ENCODE measurements at places on chromosomes 16 and 17. TPM values are rescaled to one million over a fixed set of nuclear protein-coding genes. Genes with fewer than 3 reads are reported as not detected.
A peak's percentile ranks its signal among the peaks of the same experiment; 100 is the strongest.

Gene PRAC1
- not detected for total RNA-seq

Gene MT1B
- not detected for total RNA-seq

Gene QPRT
- total RNA-seq: 51.9 TPM

Gene C17orf107
- 0.20 TPM for total RNA-seq

Gene CTF1
- total RNA-seq: 1.3 TPM

Gene GNAO1
- total RNA-seq: 2.3 TPM

Gene TBC1D3C
- total RNA-seq: 0.66 TPM

Gene PDIA2
- 0.18 TPM for total RNA-seq

Gene HIRIP3
- 10.9 TPM for total RNA-seq

Gene ALOX15B
- not detected for total RNA-seq

Gene TP53TG3F
- not detected for total RNA-seq

Gene RAB26
- total RNA-seq: 1.0 TPM

Gene FGF11
- total RNA-seq: 4.0 TPM

Gene RASD1
- total RNA-seq: not detected

GRCh38 chr17:49457564-49458535 is 37.2 kb upstream of the NGFR start:
- DNase-seq: no peak
- no peak overlapping the region for H3K27ac ChIP-seq
- no peak overlapping the region for H3K4me3 ChIP-seq
- H3K36me3 ChIP-seq: no peaks in the 10 kb centered on the region

- peaks cover 5% of the 10 kb centered on the region for H3K36me3 ChIP-seq
- no peak overlapping the region for H3K4me3 ChIP-seq
- no peak overlapping the region for H3K27ac ChIP-seq
- peaks cover 15% of the 10 kb centered on the region for H3K4me1 ChIP-seq
- no peak for DNase-seq
Measured at GRCh38 chr17:29734640-29735039, 111.9 kb upstream of the CORO6 start.

- no peaks in the 10 kb centered on the region for H3K36me3 ChIP-seq
- no peak overlapping the region for H3K4me3 ChIP-seq
- H3K27me3 ChIP-seq: peaks cover 56% of the 10 kb centered on the region
- no peak overlapping the region for H3K27ac ChIP-seq
- no peak for DNase-seq
Measured at GRCh38 chr16:57637424-57637823, 9.0 kb downstream of the ADGRG1 start.

- H3K4me3 ChIP-seq: no peak overlapping the region
- no peaks in the 10 kb centered on the region for H3K27me3 ChIP-seq
- peaks cover 34% of the 10 kb centered on the region for H3K4me1 ChIP-seq
- H3K27ac ChIP-seq: no peak overlapping the region
Measured at GRCh38 chr16:89175280-89176146, 4.0 kb downstream of the CDH15 start.

GRCh38 chr16:69927056-69927757 is 23.9 kb upstream of the CLEC18A start:
- H3K36me3 ChIP-seq: no peaks in the 10 kb centered on the region
- no peak overlapping the region for H3K27ac ChIP-seq
- H3K4me1 ChIP-seq: no peaks in the 10 kb centered on the region
- no peaks in the 10 kb centered on the region for H3K27me3 ChIP-seq

GRCh38 chr16:48143812-48144368 is 11.9 kb downstream of the ABCC12 start:
- H3K27ac ChIP-seq: no peak overlapping the region
- no peaks in the 10 kb centered on the region for H3K36me3 ChIP-seq
- no peak overlapping the region for H3K4me3 ChIP-seq
- no peaks in the 10 kb centered on the region for H3K27me3 ChIP-seq

DNA sequence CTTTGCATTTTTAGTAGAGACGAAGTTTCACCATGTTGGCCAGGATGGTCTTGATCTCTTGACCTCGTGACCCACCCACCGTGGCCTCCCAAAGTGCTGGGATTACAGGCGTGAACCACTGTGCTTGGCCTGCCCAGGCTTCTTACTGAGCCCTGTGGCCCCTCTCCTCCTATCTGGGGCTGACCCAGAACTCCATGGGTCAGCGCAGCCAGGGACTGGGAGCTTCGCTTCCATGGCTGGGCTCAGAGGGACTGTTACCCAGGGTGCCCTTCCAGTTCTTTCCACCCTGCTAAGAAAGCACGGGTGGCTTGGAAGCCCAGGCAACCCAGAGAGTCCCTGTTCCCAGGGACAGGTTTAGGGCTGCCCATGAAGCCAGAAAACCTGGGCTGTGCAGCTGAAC is 28.2 kb downstream of the SHISA6 start:
- H3K27ac ChIP-seq: no peak overlapping the region
- no peaks in the 10 kb centered on the region for H3K36me3 ChIP-seq
- H3K4me1 ChIP-seq: no peaks in the 10 kb centered on the region
- no peak for DNase-seq
- H3K4me3 ChIP-seq: no peak overlapping the region

GRCh38 chr16:85902366-85903155 is 3.6 kb downstream of the IRF8 start:
- H3K27ac ChIP-seq: no peak overlapping the region
- no peaks in the 10 kb centered on the region for H3K36me3 ChIP-seq
- no peak for DNase-seq
- no peaks in the 10 kb centered on the region for H3K27me3 ChIP-seq

GRCh38 chr17:1012823-1013728 is 16.1 kb downstream of the TIMM22 start:
- no peak overlapping the region for H3K4me3 ChIP-seq
- no peaks in the 10 kb centered on the region for H3K36me3 ChIP-seq
- H3K27me3 ChIP-seq: no peaks in the 10 kb centered on the region
- DNase-seq: no peak
- H3K4me1 ChIP-seq: peaks cover 8% of the 10 kb centered on the region

- no peak overlapping the region for H3K27ac ChIP-seq
- H3K4me1 ChIP-seq: peaks cover 23% of the 10 kb centered on the region
- DNase-seq: peak; percentile 43
- no peaks in the 10 kb centered on the region for H3K36me3 ChIP-seq
- H3K4me3 ChIP-seq: no peak overlapping the region
Measured at GRCh38 chr16:49640581-49640980, 215.3 kb downstream of the ZNF423 start.

DNA sequence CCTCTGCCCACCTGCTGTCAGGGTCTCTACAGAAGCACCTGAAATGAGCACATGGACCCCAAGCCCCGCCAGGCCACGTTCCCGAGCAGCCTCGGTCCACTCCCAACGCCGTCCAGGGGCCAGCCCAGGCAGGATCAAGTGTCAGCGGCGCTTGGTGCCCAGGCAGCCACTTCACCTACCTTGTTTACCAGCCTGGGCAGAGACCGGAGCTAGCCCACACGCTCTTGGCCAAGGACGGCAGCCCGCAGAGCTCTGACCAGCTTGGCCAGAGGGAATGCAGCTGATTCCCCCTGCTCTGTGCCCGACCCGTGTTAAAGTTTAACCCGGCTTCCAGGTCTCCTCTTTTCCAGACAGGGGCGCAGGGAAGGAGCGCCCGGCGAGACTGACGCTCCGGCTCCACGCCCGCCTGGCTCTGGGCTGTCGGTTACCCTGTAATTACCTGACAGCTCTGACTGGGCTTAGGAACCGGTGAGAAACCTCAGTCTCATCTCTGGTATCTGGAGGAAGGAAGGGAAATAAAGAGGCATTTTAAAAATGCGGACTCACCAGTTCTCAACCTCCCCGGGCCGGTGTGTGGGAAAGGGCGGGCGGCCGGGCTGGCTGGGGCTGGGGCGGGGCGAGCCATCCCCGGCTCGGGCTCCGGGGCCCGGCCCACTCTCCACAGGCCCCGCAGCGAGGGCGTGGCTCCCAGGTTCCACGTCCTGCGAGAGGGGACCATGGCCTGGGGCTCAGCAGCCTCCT is 4.6 kb downstream of the KIFC3 start:
- peaks cover 24% of the 10 kb centered on the region for H3K4me1 ChIP-seq
- H3K36me3 ChIP-seq: 0 out of 2 replicates have a peak, but pooled peaks cover 3% of the 10 kb centered on the region
- DNase-seq: no peak
- H3K27ac ChIP-seq: no peak overlapping the region
- H3K4me3 ChIP-seq: no peak overlapping the region

Data from SJCRH30 (cell line).